Jurkat, Clone E6-1 (cell line): ENCODE measurements at places on chromosomes 12 and 14.

GRCh38 chr14:57657487-57657886, 163.8 kb upstream of the CCDC198 start:
- no peak for DNase-seq

- no peak for DNase-seq
These were observed 38.3 kb downstream of the PRMT8 start for GRCh38 chr12:3529281-3529680.

DNA sequence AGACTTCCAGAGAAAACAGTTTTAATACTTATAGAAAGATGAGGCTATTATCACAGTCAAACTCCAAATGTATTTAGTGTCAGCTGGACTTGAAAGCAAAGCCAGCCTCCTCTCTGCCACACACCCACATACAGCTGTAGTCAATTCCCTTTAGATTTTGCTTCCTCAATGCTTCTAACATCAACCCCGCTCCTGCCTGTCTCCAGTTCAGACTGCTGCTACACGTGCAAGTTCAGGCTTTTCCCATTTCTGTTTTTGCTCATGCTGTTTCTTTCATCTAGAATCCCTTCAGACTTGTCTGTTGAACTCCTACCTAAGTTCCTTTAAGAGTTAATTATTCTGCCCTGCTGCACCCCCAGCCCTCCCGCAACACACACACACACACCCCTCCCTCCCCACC, 380.0 kb downstream of the KCNH5 start:
- no peak for DNase-seq

DNA sequence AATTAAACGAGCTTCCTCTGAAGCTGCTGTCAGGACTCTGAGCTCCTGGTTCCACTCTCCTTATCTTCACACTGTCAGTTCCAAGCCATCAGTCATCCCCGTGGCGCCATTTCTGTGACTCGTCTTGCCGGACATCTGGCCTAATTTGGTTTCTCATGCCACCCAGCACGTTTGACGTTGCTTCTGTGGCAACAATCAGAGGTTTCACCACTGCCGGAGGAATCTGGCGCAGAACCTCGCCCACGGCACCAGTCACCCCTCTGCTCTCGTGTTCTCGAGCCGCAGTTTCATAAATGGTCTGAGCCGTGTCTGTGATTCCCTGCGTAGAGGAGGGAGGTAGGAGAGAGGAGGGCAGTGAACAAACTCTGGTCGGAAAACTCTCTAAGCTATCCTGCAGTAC, 29.7 kb downstream of the BDKRB1 start:
- DNase-seq, result no peak

DNA sequence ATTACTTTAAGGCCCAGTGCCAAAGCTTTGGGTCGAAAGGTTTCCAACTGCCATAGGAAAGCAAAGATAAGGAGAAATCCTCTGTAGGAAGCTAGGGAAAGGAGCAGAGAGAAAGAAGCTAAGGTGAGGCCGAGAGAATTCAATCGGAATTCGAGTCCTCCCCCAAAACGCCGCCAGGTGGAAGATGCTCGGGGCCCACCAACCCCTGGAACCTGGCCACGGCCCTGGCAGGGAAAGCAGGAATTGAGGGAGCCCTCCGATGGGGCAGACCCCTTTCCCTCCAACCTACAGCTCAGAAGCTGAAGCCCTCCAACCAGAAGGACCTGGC, 498 bp downstream of the GMFB start:
- DNase-seq, result no peak

DNA sequence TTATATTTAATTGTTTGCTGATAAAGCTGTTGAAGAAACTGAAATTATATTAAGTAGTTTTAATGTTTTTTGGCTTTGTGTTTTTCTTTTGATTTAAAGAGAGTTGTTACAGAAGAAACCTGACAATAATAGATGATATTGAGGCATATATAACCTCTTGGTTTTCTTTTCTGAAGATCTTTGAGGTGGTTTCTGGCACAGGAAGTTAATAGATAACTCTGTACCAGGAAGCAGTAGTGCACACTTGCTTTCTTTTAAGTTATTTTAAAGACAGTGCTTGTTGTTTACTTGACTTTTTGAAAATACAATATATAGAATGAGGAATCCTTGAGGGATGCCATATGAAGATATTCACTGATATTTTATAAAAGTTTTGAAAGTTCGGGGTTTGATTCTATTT, 209.0 kb upstream of the FBXO33 start:
- peak; percentile 68 for DNase-seq

DNA sequence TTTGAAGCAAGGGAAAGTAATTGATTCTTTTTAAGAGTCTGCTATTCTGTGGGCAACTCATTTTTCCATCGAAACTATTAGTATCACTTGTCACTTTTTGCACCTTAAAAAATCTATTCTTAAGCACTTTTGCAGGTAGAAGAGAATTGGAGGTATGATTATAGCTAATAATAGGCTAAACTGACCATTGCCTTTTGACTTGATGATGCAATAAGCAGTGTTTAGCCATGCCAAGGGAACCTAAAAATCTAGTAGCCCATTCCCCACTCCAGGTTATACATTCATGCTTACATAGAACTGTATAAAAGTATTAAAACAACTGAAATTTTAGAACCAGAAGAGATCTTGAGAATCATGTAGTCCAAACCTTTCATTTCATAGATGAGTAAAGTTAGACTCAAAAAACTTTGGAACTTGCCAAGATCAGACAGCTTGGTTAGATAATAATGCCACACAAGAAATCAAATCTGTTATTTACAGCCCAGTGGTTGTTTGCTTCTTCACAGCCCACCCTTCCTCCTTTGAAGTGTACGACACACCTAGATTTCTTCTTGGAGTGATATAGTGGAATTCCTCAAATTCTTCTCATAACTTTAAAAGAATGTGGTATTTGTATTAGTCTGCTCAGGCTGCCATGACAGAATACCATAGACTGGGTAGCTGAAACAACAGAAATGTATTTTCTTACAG, 21.7 kb upstream of the GARIN2 start:
- DNase-seq, result no peak

DNA sequence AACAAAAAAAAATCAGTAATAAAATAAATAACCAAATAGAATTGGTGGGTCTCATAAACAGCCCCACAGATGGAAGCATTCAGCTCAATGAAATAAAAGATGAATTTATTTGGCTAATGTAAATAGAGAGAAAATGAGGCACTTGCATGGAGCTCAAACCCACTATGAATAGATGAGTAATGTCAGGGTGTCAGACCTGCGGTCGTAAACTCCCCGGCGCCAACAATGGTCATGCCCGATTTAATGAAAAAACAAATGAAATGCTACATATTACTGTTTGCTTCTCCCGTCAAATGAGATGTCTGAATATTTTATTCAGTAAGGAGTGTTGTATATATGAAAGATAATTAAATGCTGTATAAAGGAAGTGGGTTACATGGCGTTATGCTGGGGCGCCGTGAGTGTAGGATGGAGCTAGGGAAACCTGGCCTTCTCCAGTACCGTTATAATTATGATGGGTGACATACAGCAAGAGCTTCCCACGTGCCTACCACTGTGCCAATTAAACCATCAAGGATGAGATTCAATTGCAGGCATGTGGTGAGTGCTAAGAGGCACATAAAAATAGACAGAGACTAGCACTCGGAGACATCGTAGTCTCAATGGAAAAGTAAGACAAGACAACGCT, 648.1 kb downstream of the BCL11B start:
- DNase-seq, result no peak

DNA sequence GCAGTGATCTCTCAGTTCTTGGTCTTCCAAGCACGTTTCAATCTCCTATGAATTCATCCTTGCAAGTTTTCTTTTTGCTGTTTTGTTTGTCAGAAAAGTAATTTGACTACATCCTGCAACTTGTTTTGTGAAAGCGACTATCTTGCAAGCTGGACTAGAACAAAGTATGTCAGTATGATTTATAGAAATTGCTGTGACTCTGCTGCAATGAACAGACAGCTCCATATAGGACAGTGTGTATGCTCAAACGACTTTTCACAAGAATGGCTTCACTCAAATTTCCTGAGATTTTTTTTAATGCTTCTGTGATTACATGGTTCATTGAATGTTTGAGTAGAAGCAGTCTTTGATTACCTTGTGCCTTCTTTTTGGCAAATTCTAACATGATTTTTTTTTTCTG, 123.5 kb upstream of the TRHDE start:
- DNase-seq, result no peak
